MCF 10A (cell line): ENCODE measurements at places on chromosomes 7 and 10.

- no peak for DNase-seq
Observed at GRCh38 chr7:91894781-91895480, 14.4 kb upstream of the MTERF1 start.

- no peak for DNase-seq
Observed at GRCh38 chr7:18846765-18847215, 270.6 kb downstream of the TWIST1 start.

- DNase-seq, result peak; percentile 33
Observed at GRCh38 chr10:89086801-89087521, 96.4 kb downstream of the FAS start.

GRCh38 chr10:86900955-86901354 lies 56.5 kb downstream of the MMRN2 start:
- no peak for DNase-seq

- DNase-seq, result no peak
Observed at GRCh38 chr7:45189151-45189970, 31.8 kb downstream of the RAMP3 start.
